A549 treated with DMSO at 1 μM for 4 hours (cell line): ENCODE measurements at places on chromosomes 13 and 19. TPM values are rescaled to one million over a fixed set of nuclear protein-coding genes. Genes with fewer than 3 reads are reported as not detected.

KLK3 gene
- not detected in 5 replicates for total RNA-seq

RELB gene
- 41.9 to 59.2 TPM (median 49.1 TPM) in 5 replicates for total RNA-seq

PSG1 gene
- total RNA-seq: 0.21 to 0.52 TPM (median 0.33 TPM) in 5 replicates

ELANE gene
- 0.13 to 0.17 TPM (median 0.14 TPM) in 3 of 5 replicates, not detected in the others for total RNA-seq

PROZ gene
- total RNA-seq: not detected in 5 replicates

GAPDHS gene
- not detected in 5 replicates for total RNA-seq

GPR183 gene
- total RNA-seq: not detected in 5 replicates

C1QTNF9B gene
- total RNA-seq: not detected in 5 replicates

ZNF284 gene
- total RNA-seq: 0.34 to 0.71 TPM (median 0.57 TPM) in 5 replicates

ZNF780B gene
- total RNA-seq: 4.5 to 7.9 TPM (median 6.9 TPM) in 5 replicates

TUBA3C gene
- total RNA-seq: not detected in 5 replicates

SIGLEC12 gene
- not detected in 5 replicates for total RNA-seq

ERICH4 gene
- total RNA-seq: not detected in 5 replicates

TTC9B gene
- total RNA-seq: 0.26 to 0.61 TPM (median 0.51 TPM) in 5 replicates

RFPL4AL1 gene
- 0.12 to 0.34 TPM (median 0.12 TPM) in 3 of 5 replicates, not detected in the others for total RNA-seq

FUT2 gene
- not detected in 5 replicates for total RNA-seq

CEACAM20 gene
- 0.06 to 0.12 TPM (median 0.10 TPM) in 3 of 5 replicates, not detected in the others for total RNA-seq

FOSB gene
- total RNA-seq: 15.1 to 22.9 TPM (median 18.9 TPM) in 5 replicates

TCF3 gene
- total RNA-seq: 38.6 to 70.5 TPM (median 58.8 TPM) in 5 replicates

ZNF729 gene
- total RNA-seq: not detected in 5 replicates

B3GNT3 gene
- total RNA-seq: 3.2 to 4.3 TPM (median 3.9 TPM) in 5 replicates

NKPD1 gene
- 0.04 to 0.09 TPM (median 0.05 TPM) in 5 replicates for total RNA-seq

CERS4 gene
- total RNA-seq: 2.7 to 3.9 TPM (median 3.5 TPM) in 5 replicates

KMT2B gene
- total RNA-seq: 47.8 to 63.3 TPM (median 58.5 TPM) in 5 replicates

GGN gene
- total RNA-seq: 0.16 to 0.47 TPM (median 0.26 TPM) in 5 replicates

ZNF154 gene
- not detected in 5 replicates for total RNA-seq

OR10H1 gene
- not detected in 5 replicates for total RNA-seq

ACP7 gene
- 0.09 to 0.23 TPM (median 0.16 TPM) in 4 of 5 replicates, not detected in the other for total RNA-seq

ZNF576 gene
- total RNA-seq: 15.5 to 22.4 TPM (median 21.0 TPM) in 5 replicates

C19orf18 gene
- not detected in 5 replicates for total RNA-seq

DNAAF3 gene
- 5.6 to 6.5 TPM (median 6.0 TPM) in 5 replicates for total RNA-seq

KANK3 gene
- 2.7 to 4.5 TPM (median 3.2 TPM) in 5 replicates for total RNA-seq

NEK5 gene
- 0.08 to 0.14 TPM (median 0.10 TPM) in 3 of 5 replicates, not detected in the others for total RNA-seq

METTL21C gene
- not detected in 5 replicates for total RNA-seq

APC2 gene
- total RNA-seq: 0.91 to 2.5 TPM (median 2.0 TPM) in 5 replicates

GRIN2D gene
- total RNA-seq: 6.3 to 11.7 TPM (median 9.1 TPM) in 5 replicates

IGFL1 gene
- total RNA-seq: 2.3 to 3.1 TPM (median 2.6 TPM) in 5 replicates

SLC25A41 gene
- total RNA-seq: 0.13 to 0.20 TPM (median 0.16 TPM) in 4 of 5 replicates, not detected in the other

ALKBH7 gene
- total RNA-seq: 19.7 to 34.9 TPM (median 32.6 TPM) in 5 replicates

PRTN3 gene
- total RNA-seq: 0.24 to 0.36 TPM (median 0.28 TPM) in 5 replicates

SERTM1 gene
- not detected in 5 replicates for total RNA-seq

ERFL gene
- total RNA-seq: 0.20 to 0.45 TPM (median 0.28 TPM) in 5 replicates

CYP2S1 gene
- total RNA-seq: 25.7 to 32.0 TPM (median 28.7 TPM) in 5 replicates

KCNRG gene
- total RNA-seq: 0.23 to 0.69 TPM (median 0.42 TPM) in 5 replicates
